Hindlimb muscle (tissue), 1 donor: ENCODE measurements at places on chromosomes 13 and 19.

DNA sequence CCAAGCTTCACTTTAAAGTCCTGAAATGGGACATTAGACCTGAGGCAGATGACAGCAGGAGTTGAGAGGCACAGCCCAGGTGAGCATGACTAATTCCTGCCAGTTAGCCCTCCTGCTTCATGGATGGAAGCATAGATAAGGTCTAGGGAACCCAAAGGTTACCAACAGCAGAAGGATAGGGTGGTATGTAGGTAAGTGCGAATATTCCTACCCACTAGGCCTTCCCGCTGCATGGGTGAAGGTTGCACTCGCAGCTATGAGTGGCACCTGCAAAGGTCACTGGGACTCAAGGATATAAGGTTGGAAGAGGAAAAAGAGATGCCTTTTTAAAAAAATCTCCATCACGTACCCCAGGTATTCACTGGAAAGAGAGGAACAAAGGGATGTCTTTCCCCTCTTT lies 12.2 kb upstream of the MLLT1 start:
- no peak for DNase-seq

DNA sequence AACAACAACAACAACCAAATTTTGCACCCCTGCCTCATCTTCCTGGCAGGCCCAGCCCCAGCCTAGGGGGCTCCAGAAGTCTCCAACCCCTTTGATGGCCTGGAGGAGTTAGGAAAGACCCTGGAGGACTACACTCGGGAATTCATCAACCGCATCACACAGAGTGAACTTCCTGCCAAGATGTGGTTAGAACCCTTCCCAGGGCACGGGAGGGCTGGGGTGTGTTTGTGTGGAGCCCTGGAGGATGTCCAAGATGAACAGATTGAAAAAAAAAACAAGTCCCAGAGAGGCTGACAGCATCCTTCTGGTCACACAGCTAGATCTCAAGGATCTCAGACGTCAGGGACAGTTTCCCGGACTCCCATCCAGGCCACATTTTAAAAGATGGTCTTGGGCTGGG lies 13.3 kb downstream of the APOC1 start:
- DNase-seq = no peak

GRCh38 chr13:98606296-98606695 lies 29.4 kb upstream of the STK24 start:
- DNase-seq = no peak

- no peak for DNase-seq
These were observed 119.6 kb downstream of the RFC3 start for GRCh38 chr13:33937373-33938098.

DNA sequence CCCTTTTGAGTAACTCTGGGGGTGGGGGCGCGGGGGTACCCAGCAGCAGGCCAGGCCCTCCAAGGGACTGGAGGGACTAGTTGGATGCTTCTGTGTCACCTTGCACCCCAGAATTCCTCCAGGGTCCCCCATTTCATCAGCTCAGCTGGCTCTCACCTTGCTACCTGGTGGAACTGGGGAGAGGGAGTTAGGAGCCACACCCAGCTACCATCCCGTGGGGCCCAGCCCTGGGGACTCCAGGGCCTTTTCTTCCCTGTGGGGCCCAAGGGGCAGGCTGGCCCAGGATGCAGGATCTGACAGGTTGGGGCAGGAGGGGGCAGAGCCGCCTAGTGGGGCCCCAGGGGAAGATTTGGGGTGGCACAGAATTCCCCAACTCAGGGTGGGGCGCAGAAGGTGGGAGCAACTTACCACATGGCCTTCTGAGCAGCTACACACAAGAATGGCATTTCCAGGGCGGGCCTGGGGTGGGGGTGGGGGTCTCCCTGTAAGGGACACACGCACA lies 32.8 kb upstream of the NANOS3 start:
- DNase-seq = no peak

DNA sequence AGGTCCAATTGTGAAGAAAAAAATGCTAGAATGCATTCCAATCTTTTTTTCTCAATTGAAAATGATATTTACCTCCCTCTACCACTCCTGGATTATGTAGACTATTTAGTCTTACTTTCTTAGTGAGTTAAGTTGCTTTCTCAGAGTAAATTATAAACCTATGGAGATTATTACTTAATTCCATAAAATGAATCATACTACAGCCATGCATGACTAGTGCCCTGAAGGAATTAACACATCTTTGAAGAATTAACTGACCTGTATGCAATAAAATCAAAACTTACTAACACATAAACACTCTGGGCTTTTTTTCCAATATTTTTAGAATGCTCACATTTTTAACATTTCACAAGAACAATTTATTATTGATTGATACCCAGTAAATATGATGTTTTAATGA lies 379.4 kb upstream of the DACH1 start:
- DNase-seq = no peak

DNA sequence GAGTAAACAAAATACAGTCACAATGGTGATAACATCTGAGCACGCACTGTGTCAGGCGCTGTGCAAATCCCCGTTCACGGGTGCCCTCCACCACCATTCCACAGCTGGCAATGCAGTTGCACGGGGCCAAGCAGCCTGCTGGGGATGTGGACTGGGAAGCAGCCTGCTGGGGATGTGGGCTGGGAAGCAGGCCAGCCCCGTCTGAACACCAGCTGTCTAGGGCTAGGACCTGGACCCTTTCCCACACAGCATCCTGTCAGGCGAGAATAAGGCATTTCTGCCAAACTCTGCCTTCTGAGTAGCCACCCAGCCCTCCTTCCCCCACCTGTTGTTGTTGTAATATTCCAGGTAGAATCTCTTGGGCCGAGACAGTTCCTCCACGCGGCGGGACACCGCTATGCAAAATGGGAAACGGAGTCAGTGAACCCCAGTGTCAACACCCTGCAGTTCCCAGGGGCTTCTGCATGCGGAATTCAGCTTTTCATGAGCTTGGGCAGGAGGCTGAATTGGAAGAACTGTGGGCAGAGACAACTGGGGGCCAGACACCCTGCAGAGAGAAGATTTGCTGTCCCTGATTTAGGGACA lies 27.8 kb upstream of the MIER2 start:
- DNase-seq = peak; percentile 78

GRCh38 chr19:8259142-8259921 lies 48.8 kb downstream of the CD320 start:
- no peak for DNase-seq

DNA sequence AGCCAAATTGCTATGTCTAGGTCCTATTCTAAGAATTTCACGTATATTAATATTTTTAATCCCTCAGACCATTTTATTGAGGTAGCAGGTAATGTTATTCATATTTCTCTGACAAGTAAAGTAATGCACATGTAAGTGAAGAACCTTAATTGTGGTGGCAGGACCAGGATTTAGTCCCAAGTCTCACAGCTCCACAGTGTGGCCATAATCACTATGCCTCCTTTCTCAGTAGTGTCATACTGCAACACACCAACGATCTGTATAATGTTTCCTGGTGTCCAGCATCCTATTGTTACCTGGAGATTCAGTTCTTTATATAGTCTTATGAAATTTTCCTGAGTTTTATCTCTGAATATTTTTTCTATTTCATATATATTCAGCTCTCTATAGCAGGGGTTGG lies 340.3 kb downstream of the OLFM4 start:
- no peak for DNase-seq

DNA sequence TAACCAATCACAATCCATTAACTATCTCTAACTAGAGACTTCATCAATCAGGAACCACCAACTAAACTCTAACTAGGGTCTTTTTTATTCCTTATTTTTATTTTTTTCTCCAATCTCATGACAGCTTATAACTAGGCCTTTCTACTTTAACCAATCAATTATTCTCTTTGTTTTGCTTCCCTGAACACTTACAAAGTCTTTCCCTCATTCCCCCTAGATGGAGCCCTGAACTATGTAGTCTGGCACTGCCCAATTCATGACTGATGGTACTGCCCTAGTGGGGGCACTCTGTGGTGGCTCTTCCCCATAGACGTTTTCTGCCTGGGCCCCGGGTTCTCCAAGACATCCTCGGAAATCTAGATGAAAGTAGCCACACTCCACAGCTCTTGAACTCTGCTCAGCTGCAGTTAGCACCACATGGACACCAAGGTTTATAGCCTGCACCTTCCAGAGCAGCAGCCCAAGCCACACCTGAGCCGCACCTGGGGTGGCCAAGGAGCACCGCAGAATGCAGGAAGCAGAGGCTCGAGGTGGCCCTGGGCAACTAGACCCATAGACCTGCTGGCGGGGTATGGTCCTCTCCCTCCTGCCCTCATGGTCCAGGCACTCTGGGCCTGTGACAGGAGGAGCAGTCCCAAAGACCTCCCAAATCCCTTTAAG lies 6.6 kb downstream of the ATP7B start:
- no peak for DNase-seq

GRCh38 chr13:45775401-45775963 lies 73.4 kb downstream of the CBY2 start:
- no peak for DNase-seq

GRCh38 chr13:110251193-110251819 lies 55.7 kb downstream of the COL4A1 start:
- DNase-seq = no peak

DNA sequence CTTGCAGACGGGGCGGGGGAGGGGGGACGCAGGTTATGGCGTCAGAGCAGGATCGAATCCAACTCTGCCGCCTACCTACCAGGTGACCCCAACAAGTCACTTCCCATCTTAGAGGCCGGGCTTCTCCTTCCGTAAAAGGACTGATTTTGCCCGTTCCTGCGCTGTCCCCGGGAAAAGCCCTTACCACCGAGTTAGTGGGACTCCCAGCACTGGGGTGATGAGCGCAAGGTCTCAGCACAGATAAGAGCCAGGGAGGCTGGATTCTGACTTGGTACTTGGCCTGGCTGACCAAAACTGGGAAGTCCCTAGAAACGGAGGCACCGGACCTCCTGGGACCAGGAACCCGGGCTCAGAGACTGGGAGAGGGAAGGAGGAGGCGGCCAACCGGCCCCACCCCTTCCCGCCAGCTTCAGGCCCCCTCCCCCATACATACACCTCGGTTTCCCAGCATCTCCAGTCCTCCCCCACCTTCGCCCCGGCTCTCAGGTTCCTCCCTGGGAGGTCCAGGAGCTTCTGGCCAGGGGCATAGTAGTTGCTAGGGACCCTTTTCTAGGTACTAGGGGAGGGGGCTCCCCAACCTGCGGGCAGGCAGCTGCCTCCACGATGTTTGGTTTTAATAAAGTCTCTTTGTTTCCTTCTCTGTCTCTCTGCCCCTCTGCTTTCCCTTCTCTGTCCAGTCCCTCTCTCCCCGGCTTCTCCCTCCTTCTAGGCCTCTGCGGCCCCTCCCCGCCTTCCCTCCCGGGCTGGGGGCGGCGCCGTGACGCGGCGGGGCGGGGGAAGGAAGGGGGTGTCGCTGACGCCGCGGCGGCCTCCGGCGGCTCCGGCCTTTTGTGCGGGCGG lies at the start of gene GRAMD1A:
TSS of gene GRAMD1A (plus strand) at position 826 of the 840 bp plus-strand sequence. CDS start 156 bp downstream, outside the sequence.
- peak; percentile 90 for DNase-seq

DNA sequence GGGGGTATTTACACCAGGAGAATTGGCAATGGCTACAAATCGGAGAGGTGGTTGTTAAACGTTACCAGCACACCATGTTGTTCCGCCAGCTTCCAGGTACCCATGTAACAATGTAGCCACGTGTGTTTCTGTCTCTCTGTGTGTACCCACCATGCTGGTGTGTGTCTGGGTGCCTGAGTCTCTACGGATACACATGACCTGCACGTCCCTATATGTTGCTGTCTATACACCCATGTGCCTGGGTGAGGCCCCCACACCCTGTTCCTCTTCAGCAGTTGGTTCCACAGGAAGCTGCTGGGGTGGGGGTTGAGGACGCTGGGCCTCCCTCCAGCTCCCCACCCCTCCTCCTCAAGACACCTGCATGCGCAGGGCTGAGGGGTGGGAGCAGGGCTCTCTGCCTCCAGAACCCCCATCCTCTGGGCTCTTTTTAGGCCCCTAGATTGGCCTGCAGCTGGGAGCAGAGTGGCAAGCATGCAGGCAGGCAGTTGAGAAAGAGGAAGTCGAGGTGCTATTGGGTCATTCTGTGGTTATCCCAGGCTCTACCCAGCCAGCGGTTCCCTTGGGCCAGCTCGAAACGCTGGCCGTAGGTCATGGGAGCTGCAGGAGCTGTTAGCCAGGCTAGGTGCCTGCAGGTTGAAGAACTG lies at the start of gene ARHGEF18:
TSS of gene ARHGEF18 (plus strand) at position 351 of the 644 bp plus-strand sequence. CDS start 13,954 bp downstream, outside the sequence.
- DNase-seq = no peak
